ENCODE measurements at places on chromosomes 2 and 18.
A peak's percentile ranks its signal among the peaks of the same experiment; 100 is the strongest.

DNA sequence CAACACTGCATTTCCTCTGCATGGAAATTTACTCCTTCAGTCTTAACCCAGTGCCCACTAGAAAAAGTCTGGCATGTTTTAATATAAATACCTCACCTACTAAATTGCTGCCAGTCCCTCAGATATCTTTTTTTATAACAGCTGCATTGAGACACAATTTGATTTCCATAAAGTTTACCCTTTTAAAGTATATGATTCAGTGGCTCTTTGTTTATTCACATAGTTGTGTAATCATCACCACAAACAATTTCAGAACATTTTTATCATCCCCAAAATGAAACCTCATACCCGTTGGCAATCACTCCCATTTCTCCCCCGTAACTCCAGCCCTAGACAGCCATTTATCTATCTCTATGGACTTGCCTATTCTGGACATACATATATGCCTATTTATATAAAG is 17.0 kb upstream of the FRZB start:
- peak; percentile 70 for DNase-seq

- no peak for DNase-seq
These were observed 54.1 kb downstream of the HDAC4 start for GRCh38 chr2:239346676-239347075.

DNA sequence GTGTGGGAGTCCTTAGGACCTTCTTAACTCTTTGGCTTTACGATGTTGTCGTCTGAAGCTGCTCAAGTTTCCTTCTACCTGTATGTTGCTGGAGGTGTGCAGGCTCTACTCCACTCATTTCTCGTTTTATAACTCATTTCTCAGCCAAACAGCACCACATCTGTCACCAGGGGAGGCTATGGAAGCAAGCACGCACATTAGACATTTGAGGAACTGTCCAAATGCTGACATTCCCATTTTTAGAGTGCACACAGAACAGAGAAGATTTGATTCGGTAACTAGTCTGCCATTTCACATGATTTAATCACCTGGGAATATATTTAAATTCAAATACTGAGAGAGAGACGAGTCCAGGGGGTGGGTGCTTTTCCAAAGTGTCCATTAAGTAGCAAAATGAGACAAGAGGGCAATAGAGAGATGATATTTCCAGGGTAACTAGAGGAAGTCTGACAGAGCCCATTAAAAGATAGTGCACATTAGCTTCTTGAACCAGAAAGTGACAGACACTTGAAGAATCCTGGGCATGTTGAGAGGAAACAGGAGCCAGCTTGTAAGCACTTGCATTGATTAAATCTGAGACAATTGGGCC is 793.3 kb downstream of the TDRD15 start:
- DNase-seq, result no peak

DNA sequence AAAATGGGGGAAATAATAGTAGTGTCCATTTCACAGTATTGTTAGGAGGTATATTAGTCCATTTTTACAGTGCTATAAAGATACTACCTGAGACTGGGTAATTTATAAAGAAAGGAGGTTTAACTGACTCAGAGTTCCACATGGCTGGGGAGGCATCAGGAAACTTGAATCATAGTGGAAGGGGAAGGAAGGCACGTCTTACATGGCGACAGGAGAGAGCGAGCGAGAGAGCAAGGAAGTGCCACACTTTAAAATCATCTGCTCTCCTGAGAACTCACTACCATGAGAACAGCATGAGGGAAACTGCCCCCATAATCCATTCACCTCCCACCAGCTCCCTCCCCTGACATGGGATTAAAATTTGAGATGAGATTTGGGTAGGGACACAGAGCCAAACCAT is 23.4 kb downstream of the MGAT5 start:
- DNase-seq, result no peak

DNA sequence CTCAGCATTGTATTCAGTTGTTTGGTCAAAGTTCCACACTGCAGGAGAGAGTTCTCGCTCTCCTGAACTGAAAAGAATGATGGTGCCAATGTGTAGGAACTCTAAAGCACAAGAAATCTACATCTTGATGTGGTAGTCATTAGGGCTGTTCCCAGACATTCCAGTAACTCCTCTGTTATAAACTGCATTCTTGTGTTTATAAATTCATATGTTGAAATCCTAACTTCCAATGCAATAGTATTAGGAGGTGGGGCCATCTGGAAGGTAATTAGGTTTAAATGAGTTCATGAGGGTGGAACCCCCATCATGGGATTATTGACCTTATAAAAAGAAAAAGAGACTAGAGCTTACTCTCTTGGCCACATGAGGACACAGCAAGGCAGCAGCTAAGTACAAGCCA is 239.6 kb downstream of the CDH20 start:
- DNase-seq, result no peak

- DNase-seq, result peak; percentile 85
These were observed 39.2 kb downstream of the WDR33 start for GRCh38 chr2:127771756-127772155.

All from HCEC 1CT (cell line).